ENCODE measurements at places on chromosomes 12 and 14. TPM values are rescaled to one million over a fixed set of nuclear protein-coding genes. Genes with fewer than 3 reads are reported as not detected.

LMNTD1 gene
- total RNA-seq, result not detected

SLC5A8 gene
- total RNA-seq, result not detected

TAS2R50 gene
- total RNA-seq, result 2.9 TPM

DNA sequence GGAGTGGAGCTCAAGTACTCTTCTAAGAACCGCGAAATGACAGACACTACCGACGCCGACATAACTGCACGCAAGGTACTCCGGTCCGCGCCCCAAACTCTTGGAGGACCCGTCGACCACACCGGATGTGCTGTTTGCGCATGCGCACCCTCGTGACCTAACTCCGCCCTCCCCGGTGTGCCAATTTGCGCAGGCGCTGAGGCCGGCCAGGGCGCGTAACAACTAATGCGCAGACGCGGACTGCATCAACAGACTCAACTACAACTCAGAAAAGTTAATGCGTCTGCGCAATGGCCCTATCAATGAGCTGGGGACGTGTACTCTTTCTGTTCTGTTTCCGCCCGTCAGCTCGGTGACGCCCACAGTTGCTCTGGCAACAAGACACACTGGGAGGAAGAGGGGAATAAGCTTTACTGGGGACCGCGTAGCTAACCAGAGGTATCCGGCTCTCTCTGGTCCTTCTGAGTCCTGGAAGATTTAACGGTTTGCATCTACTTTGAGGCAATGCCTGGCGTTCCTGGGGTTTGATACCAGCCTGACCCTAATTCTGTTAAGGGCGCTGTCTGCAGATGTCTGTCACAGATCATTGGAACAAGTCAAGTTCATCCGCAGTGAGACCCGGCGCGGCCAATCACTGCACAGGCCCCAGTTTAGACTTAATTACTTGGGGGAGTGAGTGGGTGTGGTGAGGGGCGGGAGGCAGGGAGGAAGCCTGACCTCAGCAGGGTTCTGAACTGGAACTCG lies at the start of gene DAD1:
Gene DAD1, minus strand, starts transcription at position 129 of the 744 bp plus-strand sequence. Its CDS starts 67 bp downstream, at position 62.
- H3K4me3 ChIP-seq, result peak within 1 kb of the TSS; percentile 58
- peaks cover 51% of the 10 kb centered on the region for H3K4me1 ChIP-seq
- no peaks in the 10 kb centered on the region for H3K27me3 ChIP-seq
- peak; percentile 100 for DNase-seq

DNA sequence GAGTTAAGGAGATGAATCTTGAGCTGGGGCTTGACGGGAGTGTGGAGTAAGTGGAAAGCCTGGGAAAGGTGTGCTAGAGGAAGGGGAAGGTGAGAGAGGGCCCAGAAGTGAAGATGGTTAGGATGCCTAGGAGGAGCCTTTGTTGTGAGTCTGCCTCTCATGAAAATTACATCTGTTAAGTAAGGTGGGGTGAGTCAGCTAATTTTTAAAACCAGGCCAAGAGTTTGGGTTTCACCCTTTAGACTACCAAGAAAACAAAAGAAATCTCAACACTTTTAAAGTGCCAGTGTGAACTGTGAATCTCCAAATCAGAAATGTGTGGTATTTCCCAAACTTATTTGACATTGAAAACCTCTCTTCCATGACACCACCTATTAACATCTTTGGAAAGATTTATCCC lies 185.2 kb downstream of the CRADD start:
- no peak overlapping the region for H3K4me3 ChIP-seq
- H3K36me3 ChIP-seq, result no peaks in the 10 kb centered on the region
- DNase-seq, result no peak
- H3K27ac ChIP-seq, result no peak overlapping the region

GRCh38 chr12:65039301-65039700 lies 81.8 kb downstream of the WIF1 start:
- H3K27ac ChIP-seq, result no peak overlapping the region
- no peaks in the 10 kb centered on the region for H3K36me3 ChIP-seq
- no peaks in the 10 kb centered on the region for H3K27me3 ChIP-seq

DNA sequence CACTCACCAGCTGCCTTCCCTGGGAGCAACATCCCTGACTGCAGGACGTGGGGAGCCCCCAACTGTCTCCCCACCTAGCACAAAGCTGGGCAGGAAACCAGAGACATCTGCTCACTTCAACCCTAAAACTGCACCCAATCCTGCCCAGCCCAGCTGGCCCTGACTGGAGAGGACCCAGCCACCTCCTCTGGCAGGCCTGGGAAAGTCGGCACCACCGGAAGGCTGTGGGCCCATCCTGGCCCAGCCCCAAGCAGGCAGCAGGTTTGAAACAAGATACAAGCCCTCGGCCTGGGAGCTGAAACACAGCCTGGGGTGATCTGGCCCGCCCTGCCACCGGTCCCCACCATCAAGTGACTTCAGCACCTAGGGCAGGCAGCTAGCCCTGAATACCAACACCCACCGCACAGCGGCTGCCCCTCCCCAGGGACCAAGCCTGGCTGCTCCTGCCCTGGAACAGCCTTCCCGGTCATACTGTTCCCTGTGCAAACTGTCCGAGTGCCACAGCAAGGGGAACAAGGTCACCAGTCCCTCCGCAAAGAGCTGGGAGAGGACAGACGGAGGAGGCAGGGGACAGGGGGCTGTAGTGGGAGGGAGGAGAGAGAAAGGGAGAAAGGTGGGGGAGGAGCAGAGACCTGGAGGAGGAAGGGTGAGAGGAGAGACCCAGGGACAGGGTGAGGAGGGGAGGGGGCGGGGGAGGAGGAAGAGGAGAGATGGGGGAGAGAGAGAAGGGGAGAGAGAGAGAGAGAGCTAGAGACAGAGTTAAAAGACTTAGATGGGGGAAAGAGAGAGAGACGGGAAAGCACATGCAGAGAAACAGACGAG lies 115.7 kb downstream of the RFLNA start:
- no peak overlapping the region for H3K4me3 ChIP-seq
- no peaks in the 10 kb centered on the region for H3K36me3 ChIP-seq
- DNase-seq, result no peak
- H3K27ac ChIP-seq, result peak overlapping the region; percentile 84

DNA sequence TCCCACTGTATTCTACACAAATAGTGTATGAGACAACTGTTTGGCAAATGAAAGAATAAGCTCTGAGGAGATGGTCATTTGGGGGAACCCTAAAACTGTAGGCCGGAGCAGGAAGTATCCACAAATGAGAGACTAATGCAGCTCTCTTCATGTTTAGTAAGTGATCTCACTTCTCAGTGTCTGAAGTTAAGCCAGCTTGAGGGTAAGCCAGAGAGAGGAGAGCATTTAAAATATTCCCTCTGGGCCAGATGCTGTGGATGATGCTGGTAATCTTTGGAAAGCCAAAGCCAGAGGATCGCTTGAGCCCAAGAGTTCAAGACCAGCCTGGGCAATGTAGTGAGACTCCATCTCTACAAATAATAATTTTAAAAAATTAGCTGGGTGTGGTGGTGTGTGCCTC lies 130.6 kb upstream of the SINHCAF start:
- H3K4me3 ChIP-seq, result no peak overlapping the region
- DNase-seq, result no peak
- H3K27ac ChIP-seq, result no peak overlapping the region
- H3K36me3 ChIP-seq, result no peaks in the 10 kb centered on the region
- H3K27me3 ChIP-seq, result no peaks in the 10 kb centered on the region
- no peaks in the 10 kb centered on the region for H3K4me1 ChIP-seq

GRCh38 chr14:34853041-34853440 lies 22.1 kb downstream of the BAZ1A start:
- no peaks in the 10 kb centered on the region for H3K27me3 ChIP-seq
- no peak overlapping the region for H3K27ac ChIP-seq
- H3K36me3 ChIP-seq, result peaks cover 7% of the 10 kb centered on the region
- no peaks in the 10 kb centered on the region for H3K4me1 ChIP-seq
- H3K4me3 ChIP-seq, result no peak overlapping the region

GRCh38 chr12:104312654-104313053 lies 9.1 kb downstream of the EID3 start:
- peaks cover 56% of the 10 kb centered on the region for H3K36me3 ChIP-seq
- peaks cover 6% of the 10 kb centered on the region for H3K4me1 ChIP-seq
- DNase-seq, result no peak

DNA sequence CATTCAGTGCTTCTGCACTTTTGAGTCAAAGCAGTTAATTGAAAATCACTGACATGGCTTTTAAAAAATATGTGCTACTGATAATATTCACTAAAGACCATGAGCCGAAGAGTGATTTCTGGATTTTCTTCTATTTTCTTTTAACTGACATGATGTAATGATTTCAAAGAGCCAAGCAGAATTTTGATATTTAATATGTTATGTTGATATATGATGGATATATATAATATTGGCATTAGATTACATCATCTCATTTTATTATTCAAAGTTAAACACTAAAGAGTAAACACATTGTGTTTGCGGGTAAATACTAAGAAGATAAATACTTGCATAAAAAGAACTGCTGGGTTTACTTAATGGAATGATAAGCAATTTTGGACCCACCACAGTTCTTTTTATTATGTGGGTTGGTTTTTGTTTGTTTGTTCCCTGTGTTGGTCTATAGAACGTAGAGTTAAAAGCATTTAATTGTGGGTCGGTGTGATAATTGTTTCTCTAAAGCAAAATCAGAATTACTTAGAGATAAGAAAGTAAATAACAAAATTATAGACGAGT lies 692 bp downstream of the SPIC start:
- no peaks in the 10 kb centered on the region for H3K36me3 ChIP-seq
- no peak overlapping the region for H3K4me3 ChIP-seq
- DNase-seq, result no peak
- no peak overlapping the region for H3K27ac ChIP-seq

- H3K4me3 ChIP-seq, result no peak overlapping the region
- H3K27ac ChIP-seq, result no peak overlapping the region
- no peak for DNase-seq
- no peaks in the 10 kb centered on the region for H3K36me3 ChIP-seq
- no peaks in the 10 kb centered on the region for H3K4me1 ChIP-seq
Observed at GRCh38 chr12:6039894-6040601, 84.4 kb downstream of the VWF start.

DNA sequence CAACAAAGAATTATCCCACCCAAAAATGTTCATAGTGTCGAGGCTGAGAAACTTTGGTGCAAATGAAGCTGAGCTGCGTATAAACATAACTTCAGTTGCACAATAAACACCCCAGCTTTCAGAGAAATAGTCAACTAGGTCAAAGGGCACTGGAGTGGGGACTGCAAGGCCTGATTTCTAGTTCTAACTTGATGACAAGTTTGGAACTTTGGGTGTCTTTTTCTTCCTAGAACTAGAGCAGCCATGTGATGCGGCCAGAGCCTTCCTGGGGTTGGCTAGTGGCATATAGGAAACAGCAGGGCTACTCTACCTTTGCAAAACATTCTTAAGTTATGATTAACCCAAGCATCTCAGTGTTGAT lies 298.4 kb upstream of the AMIGO2 start:
- no peak for DNase-seq
- H3K36me3 ChIP-seq, result no peaks in the 10 kb centered on the region
- H3K27me3 ChIP-seq, result no peaks in the 10 kb centered on the region

All from vagina (tissue), 2 donors.